ENCODE measurements at places on chromosomes 6 and 20. TPM values are rescaled to one million over a fixed set of nuclear protein-coding genes. Genes with fewer than 3 reads are reported as not detected.

- no peak for DNase-seq
These were observed 284.2 kb downstream of the LRFN2 start for GRCh38 chr6:40302856-40303454.

- peak; percentile 29 for DNase-seq
These were observed 64.3 kb upstream of the CD93 start for GRCh38 chr20:23150304-23151007.

Gene KCNQ5
- polyA plus RNA-seq = not detected

- peak; percentile 73 for DNase-seq
These were observed 57.3 kb upstream of the SMIM29 start for GRCh38 chr6:34305982-34306708.

Gene CABLES2
- 2.0 TPM for polyA plus RNA-seq

Gene GABRR2
- not detected for polyA plus RNA-seq

Gene CST7
- polyA plus RNA-seq = 1.4 TPM

- DNase-seq = peak; percentile 95
These were observed at the start of gene TEAD3 for GRCh38 chr6:35496841-35497570. Gene TEAD3 (minus strand): TSS chr6:35497079.

DNA sequence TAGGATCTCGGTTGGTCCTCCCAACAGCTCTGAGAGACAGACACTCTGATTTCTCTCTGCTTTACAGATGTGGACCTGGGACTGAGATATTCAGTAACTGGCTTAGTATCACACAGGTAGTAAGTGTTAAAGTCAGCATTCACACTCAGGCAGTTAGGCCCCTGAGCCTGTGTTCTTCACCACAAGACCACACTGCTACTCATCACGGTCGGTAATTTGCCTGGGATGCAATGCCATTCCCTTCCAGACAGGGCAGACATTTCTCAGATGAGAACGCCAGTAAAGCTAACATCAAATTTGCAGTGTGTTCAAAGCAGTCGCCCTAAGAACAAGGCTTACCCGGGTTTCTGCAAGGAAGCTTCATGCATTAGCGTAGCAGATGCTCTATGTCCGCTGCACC, 39.8 kb upstream of the HIVEP1 start:
- DNase-seq = no peak

GRCh38 chr6:127641905-127642304, 64.9 kb downstream of the C6orf58 start:
- no peak for DNase-seq

All from kidney (tissue), 22 donors.